AG08395 (cell line): ENCODE measurements at places on chromosomes 6 and 20.

GRCh38 chr20:11137688-11138087 is 463.9 kb upstream of the JAG1 start:
- DNase-seq = no peak

- no peak for DNase-seq
Measured at GRCh38 chr6:17291778-17292177, 10.6 kb downstream of the RBM24 start.

- DNase-seq = no peak
Measured at GRCh38 chr6:135616655-135617054, 119.1 kb upstream of the AHI1 start.

DNA sequence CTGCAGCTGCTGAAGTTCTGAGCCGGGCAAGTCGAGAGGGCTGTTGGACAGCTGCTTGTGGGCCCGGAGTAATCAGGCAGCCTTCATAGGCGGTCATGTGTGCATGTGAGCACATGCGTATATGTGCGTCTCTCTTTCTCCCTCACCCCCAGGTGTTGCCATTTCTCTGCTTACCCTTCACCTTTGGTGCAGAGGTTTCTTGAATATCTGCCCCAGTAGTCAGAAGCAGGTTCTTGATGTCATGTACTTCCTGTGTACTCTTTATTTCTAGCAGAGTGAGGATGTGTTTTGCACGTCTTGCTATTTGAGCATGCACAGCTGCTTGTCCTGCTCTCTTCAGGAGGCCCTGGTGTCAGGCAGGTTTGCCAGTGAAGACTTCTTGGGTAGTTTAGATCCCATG is 21.2 kb upstream of the MAPK13 start:
- no peak for DNase-seq

DNA sequence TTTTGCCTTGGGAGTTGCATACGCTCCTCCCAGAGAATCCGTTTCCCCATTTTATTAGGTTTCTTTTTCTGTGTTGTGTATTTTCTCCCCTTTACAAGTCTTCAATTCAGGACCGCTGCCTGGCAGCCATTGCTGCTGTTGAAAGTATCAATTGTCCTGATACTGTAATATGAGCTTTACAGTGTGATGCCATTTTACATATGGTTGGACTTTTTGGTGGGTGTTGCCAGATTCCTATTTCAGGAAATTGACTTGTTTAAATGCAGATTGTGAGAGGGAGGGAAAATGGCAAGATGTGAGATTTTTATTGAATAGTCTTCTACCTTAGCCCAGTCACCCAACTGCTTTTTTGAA is 1.2 kb downstream of the PANK2 start:
- no peak for DNase-seq
